ENCODE measurements at places on chromosomes 5 and 9.

- no peak for DNase-seq
Observed at GRCh38 chr5:135435467-135436330, 11.4 kb downstream of the DCANP1 start.

- no peak for DNase-seq
Observed at GRCh38 chr5:35920890-35921289, 17.5 kb downstream of the CAPSL start.

DNA sequence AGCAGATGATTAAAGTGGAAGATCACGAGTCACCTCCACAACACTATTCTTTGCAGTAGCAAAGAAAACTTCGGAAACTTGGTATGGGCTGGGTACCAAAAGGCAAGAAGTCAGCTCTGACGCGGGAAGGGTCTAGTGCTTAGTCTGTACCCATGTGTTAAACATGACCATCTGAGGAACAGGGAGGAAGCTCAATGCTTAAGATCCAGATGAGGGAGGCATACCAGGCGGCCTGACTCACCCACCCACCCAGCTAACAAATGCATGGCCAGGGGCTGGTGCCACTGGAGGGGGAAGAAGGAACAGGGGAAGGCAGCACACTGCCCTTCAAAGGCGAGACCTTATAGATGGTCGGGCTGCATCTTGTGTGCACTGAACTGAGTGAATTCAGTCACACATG is 41.8 kb downstream of the CAMSAP1 start:
- no peak for DNase-seq

DNA sequence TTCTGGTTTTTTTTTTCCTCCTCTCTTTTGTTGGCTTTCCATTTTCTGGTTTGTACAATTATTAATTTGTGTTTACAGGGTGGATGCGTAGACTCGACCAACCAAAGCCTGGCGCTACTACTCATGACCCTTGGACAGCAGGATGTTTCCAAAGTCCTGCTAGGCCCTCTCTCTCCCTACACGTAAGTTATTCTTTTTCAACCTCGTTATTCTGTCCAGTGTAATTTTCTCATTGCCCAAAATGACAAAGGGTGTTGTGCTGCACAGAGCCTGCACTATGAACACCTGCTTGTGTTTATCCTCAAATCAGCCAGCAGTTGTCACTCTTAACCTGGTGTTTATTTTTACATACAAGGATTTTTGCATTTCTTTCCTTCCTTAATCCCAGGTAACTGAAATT is 56.6 kb downstream of the RCL1 start:
- no peak for DNase-seq

GRCh38 chr5:160423099-160423498 is 1.4 kb downstream of the PTTG1 start:
- no peak for DNase-seq

DNA sequence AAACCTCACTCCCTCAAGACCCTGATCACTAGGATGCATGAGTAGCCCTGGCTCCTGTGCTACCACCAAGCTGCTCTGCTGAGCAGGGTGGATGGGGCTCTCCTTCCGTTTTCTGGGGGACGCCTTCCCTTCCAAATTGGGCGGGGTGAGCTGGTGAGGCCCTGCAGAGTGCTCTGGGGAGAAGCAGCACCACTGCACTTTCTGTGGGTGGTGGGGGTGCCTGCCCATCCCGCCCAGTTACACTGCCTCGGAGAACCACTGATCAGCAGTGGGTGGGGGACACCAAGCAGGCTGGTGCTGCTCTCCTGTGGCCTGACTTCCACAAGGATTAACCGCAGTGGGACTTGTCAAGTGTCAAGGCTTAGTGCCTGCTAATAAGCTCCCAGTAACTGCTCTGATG is 19.0 kb downstream of the GFPT2 start:
- no peak for DNase-seq

GRCh38 chr9:87479801-87480201 is 17.9 kb upstream of the DAPK1 start:
- peak; percentile 68 for DNase-seq
